ENCODE measurements at places on chromosomes 1 and 21.

GRCh38 chr1:12552111-12552888 is 65.7 kb downstream of the DHRS3 start:
- no peak for DNase-seq

DNA sequence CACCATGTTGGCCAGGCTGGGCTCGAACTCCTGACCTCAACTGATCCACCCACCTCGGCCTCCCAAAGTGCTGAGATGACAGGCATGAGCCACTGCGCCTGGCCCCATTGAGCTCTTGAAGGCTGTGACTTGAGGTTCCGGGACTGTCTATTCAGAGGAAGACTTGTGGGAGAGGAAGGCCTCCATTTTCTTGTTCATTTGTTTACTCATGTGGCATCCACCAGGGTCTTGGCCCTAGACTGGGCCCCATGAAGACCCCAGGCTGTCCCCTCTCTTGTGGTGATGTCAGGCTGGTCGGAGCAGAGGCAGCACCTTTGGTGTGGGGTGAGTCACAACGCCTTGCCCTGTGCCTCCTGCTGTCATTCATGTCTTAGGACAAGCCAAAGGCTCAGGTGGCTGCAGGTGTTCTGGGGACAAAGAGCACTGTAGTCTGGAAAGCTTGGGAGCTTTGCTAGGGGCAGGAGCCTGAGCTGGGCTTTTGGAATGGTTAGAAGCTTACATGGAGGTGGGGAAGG is 224.6 kb upstream of the C1orf174 start:
- DNase-seq: no peak

DNA sequence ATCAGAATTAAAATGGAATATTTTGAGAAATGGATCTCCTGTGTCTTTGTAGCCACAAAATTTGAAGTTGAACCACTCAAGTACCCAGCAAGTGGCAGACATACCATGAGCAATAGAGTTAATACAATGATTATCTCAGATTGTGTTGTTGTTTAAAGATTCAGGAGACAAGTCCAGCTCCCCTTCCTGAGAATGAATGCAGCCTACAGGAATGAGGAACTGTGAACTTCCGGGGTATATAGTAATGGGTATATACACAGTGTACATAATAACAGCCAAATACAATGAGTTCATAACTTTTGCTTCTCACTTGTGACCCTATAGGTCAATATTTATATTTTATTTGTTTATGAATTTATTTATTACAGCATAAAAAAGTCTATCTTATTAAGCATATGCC is 445.0 kb downstream of the SETD4 start:
- DNase-seq: no peak

- no peak for DNase-seq
These were observed 100.8 kb downstream of the UCK2 start for GRCh38 chr1:165928075-165928731.

- DNase-seq: no peak
These were observed 57.2 kb upstream of the PUM1 start for GRCh38 chr1:31122741-31123140.

DNA sequence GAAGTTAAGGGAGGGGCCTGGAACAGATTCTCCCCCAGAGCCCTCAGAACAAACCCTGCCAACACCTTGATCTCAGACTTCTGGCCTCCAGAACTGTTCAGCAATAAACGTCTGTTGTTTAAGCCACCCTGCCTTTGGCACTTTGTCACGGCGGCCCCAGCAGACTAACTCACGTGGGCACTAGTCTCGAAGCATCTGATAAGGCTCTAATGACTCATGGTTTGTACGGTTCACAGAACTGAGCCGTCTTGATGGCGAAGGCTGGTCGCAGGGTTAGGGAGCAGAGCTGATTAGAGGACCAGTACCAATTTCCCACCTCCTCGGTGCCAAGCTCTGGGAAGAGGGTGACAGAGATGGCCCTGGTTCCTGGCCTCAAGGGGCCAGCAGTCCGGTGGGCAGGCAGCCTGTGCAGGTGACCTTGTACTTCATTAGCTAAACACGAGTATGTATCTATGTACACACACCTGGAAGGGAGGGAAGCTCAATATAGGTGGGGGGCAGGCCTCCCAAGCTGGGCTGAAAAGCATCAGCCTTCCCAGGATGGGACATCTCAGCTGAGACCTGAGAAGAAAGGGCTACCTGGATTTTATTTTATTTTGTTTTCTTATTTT is 112.8 kb downstream of the MRPS6 start:
- no peak for DNase-seq

- no peak for DNase-seq
These were observed 39.1 kb upstream of the KCNK2 start for GRCh38 chr1:215043401-215043800.

DNA sequence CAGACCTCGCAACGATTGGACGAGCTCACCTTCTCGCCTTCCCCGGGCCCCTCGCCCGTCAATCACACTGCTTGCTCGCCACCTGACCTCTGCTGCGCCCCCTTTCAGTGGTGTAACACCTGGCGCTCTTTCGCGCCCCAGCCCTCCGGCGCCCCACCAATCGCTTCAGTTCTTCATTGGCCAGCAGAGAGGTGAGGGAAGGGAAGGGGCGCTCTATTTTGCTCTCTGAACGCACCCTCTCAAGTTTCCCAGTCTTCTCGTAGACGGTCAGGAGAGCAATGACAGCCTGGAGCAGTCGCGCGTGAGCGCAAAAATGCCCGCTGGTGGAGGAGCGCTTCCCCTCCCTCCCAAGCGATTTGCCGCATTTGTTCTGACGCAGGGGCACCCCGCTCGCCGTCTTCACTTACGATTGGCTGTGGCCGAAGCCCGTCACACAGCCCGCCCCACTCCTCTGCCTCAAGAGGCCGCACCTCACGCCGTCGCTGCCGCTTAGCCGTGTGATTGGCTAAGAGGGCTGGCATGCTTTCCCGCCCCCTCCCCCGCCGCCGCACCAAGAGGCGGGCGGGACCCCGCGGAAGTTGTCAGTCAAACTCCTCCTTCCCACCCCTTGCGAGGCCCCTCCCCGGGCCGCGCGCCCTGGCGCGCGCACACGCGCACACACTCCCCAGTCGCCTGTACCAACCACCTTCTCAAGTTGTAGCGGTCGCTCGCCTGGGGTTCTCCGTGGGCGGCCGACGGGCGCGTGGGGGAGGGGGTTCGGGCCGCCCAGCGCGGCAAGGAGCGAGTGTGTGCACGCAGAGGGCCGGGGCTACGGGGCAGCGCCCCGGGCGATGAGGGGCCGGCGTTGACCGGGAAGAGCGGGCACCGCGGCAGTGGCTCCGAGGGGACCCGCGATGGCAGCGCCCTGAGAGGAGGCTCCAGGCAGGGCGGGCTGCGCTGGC is at the start of gene PPP2R5A:
PPP2R5A (plus strand) TSS at position 667 of the 941 bp plus-strand sequence. CDS start 701 bp downstream, outside the sequence.
- DNase-seq: peak; percentile 100

DNA sequence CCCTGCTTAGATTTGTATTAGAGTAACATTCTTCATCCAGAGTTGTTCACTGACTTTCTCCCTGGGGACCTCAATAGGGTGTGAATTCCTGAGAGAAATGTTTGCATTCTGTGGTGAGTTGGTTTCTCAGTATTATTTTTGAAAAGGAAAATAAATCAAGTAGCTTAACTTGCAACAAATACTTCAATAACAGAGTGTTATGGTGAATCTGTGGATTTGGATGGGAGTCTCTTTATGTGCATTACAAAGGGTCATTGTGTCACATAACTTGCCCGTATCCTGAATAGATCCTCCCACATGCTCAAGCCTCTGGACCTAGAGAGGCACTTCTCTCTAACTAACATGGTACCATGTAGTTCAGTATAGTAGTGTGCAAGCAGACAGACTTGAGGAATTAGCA is 68.4 kb upstream of the IPO9 start:
- DNase-seq: no peak

- DNase-seq: no peak
These were observed 397.5 kb upstream of the PLXNA2 start for GRCh38 chr1:208641579-208642280.

- no peak for DNase-seq
These were observed 49.4 kb upstream of the ROR1 start for GRCh38 chr1:63724375-63724899.

DNA sequence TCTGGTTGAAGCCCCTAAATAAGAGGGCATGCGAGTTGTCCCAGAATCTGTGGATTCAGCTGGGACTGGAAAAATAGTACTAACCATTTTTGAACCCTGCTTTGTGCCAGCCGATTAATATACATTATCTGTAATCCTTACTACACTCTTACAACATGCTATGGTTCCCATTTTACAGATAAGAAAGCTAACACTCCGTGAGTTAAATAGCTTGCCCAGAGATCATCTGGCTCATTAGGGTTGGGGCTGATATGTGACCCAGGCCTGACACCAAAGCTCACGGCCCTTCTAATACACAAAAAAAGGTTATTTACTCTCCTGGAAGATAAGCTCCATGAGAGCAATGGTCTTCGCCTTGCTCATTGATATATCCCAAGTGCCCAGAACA is 14.9 kb downstream of the ATP2B4 start:
- DNase-seq: no peak

DNA sequence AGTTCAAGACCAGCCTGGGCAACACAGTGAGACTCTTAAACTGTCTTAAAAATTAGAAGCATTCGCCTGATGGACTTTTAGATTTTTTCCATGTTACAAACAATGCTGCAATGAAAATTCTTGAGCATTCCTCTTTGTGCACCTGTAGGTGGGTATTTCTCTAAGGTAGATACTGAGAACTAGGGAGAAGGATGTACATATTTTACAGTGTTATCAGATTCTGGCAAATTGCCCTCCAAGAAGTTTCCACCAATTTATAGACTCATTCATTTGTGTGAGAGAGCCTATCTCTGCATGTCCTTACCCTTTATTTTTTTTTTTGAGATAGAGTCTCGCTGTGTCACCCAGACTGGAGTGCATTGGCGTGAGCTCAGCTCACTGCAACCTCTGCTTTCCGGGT is 12.3 kb upstream of the LEFTY2 start:
- no peak for DNase-seq

- DNase-seq: no peak
These were observed at the start of gene TPM3 for GRCh38 chr1:154191990-154192461. TSS of gene TPM3 (minus strand) at chr1:154192100. CDS start at chr1:154192018, 82 bp downstream.

- no peak for DNase-seq
These were observed 6.5 kb upstream of the CCDC27 start for GRCh38 chr1:3745590-3746381.

- no peak for DNase-seq
These were observed 486.6 kb downstream of the AJAP1 start for GRCh38 chr1:5140962-5141361.

DNA sequence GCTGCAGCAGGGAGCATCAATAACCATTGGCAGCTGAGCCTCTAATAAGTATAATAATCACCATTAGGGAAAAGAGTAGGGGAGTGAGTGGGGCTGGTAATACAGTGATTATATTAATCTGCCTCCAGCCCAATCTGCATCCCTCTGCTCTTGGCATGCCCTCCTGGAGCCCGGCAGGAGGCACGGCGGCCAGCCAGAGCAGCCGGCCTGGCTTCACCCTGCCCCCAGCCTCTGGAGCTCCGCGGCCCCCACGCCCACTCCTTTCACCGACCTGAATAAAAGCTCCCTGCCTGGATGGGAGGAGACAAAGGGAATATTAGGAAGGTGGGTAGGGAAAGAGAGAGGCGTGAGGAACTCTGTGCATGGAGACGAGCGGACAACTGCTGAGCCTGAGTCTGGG is 28.3 kb downstream of the OPTC start:
- no peak for DNase-seq

- no peak for DNase-seq
These were observed 187.4 kb downstream of the SLC35F3 start for GRCh38 chr1:234091876-234092275.

- no peak for DNase-seq
These were observed 19.2 kb upstream of the ID3 start for GRCh38 chr1:23578311-23578996.

GRCh38 chr1:1596493-1597274 is 3.3 kb downstream of the FNDC10 start:
- DNase-seq: no peak

DNA sequence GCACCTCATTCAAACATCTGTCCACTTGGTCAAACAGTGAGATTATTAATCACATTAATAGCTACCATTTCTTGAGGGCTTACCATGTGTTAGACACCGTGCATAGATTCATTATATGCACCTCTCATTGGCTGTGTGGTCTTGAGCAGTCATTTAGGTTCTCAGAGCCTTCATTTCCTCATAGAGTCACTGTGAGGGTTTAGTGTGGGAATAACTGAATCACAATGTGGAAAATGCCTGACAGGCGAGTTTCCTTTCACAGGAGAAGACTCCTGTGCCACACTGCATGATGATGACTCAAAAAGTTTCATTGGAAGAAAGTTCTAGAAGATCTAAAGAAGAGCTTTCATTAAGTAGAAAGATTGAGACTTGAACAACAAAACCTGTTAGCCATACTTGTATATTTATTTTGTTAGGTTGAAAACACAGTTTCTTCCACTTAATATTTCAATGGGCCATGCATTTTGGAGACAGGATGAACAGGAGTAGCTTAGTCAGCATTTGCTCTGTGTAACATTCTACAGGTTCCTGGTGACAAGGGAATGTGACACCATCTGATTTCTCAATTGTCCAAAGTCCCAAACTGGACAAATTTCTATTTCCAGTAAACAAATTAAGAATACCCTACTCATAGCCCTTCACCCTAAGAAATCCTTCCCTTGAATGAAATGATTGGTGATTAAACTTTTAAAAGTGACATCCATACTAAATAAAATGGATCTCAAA is 45.7 kb downstream of the FYB2 start:
- DNase-seq: no peak

GRCh38 chr1:184061396-184062003 is 10.0 kb downstream of the TSEN15 start:
- DNase-seq: no peak

- no peak for DNase-seq
These were observed 20.2 kb downstream of the SLC30A10 start for GRCh38 chr1:219908170-219908569.

GRCh38 chr1:152001631-152002584 is 8.2 kb upstream of the S100A10 start:
- DNase-seq: peak; percentile 89

- DNase-seq: no peak
These were observed 37.9 kb downstream of the YARS1 start for GRCh38 chr1:32779242-32779641.

DNA sequence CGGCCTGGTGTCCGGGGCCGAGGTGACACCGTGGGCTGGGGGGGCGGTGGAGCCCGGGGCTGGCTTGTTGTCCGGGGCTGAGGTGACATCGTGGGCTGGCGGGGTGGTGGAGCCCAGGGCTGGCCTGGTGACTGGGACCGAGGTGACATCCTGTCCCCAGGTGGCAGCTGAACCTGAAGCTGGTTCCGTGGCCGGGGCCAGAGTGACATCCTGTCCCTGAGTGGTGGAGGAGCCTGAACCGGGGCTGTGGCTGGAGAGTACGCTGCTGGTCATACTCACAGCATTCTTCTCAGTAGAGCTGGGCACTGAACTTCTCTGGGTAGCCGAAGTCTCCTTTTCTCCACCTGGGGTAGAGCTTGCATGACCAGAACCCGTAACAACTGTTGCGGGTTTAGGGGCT is 15.8 kb downstream of the THBS3 start:
- no peak for DNase-seq

DNA sequence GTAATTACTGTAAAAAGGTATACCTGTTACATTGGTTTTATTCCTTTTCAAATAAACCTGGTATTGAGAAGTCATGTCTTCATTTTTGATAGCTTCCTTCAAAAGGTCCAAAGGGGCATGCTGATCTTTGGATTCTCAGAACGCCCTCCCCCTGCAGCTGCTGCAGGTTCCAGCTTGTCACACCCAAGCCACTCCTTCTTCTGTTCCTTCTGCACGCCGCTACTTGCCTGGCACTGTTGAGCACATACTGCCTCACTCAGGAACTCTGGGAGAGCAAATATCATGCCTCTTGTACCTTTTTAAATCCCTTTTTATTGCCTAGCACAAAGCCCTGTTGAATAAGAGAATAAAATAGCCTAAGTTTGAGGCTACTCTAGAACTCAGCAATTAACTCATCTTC is 136.9 kb downstream of the BARHL2 start:
- no peak for DNase-seq

Measured in psoas muscle (tissue), 8 donors.